NT2/D1 (cell line): ENCODE measurements at places on chromosomes 12 and 14.

DNA sequence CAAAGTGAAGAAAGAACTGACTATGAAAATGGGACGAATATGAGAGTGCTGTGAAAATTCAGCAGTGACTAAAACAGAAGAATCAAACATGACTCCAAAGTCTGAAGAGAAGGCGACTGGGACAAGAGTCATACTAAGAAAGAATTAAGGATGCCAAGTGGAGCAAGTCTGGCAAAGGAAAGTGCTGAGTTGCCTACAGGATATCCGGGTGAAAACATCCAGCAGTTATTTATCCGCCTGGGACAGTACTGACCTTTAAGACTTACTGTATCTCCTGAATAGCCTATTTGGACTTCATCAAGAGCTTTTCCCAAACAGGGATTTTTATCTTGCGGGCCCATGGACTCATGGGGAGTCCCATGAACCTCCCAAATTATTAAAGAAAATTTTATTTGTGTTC, 41.1 kb downstream of the KICS2 start:
- no peak for DNase-seq

- DNase-seq = no peak
Observed at GRCh38 chr14:79967001-79967400, 244.3 kb downstream of the DIO2 start.

DNA sequence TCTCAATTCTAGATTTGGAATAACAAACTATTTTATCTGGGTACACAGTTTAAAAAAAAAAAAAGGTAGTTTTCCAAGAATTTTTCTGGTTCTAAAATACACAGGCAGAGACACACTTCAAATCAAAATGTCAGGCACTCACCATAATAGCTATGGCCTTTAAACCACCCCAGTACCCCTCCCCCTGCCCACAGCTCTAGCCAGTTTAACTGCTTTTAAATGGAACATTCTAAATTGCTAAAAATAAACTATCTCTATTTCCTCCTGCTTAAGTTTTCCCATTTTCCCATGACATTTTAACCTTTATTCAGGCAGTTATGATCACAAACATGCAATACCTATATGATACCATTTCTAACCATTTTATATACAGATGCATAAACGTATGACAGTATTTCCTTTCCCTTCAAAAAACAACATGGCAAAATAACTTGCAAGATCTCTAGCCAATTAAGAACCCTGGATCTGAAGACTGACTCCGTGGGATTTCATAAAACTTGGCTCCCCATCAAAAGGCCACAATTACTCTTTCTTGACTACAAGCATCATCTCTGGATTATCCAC, 46.3 kb downstream of the PPP2R5E start:
- no peak for DNase-seq

DNA sequence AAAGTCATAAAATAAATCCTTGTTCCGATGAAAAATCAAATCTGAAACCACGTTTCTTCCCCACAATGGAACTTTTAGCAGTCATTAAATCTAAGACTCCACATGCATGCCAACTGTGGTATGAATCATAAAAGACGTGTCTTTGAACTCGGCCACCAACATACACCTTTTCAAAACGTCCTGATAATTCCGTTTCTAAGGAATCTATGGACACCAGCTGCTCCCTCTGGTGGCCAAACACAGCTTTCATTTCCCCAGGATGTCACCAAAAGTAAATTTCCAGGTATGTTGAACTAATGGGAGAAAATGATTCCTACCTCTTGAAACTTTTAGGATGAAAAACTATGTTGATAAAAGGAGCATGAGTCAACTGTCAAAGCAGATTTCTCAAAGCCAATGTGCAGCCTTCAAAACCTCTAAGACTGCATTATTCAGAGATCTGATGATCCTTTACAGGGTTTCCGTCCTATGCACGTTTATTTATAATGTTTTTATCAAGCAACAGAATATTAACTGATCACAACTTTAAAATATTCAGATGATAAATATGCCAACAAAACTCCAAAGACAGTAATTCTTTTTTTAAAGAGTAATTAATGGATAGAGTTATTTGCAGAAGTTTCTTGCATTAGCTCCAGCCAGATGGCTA, 96.2 kb downstream of the CIT start:
- peak; percentile 28 for DNase-seq
